ENCODE measurements at places on chromosomes 5 and 9.
A peak's percentile ranks its signal among the peaks of the same experiment; 100 is the strongest.

DNA sequence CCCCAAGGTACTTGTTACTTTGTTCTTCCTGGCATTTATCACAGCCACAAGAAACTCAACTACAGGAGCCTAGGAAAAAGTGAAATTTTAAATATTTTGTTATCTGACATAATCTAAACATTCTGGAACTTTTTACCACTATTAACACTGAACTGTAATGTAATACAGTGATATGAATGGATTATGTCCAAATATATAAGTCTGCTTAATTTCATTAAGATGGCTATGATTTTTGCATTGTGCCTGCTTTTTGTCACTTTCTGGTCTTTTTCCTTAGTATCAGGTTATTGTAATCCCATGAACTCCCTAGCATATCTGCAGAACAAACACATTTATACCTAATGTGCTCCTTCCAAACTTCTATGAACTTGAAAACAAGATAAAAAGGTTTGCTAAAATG lies 35.8 kb downstream of the PJA2 start:
- peaks cover 18% of the 10 kb centered on the region for H3K36me3 ChIP-seq
- H3K27ac ChIP-seq, result no peak overlapping the region
- H3K4me3 ChIP-seq, result no peak overlapping the region
- H3K4me1 ChIP-seq, result peaks cover 27% of the 10 kb centered on the region
- DNase-seq, result no peak
- H3K27me3 ChIP-seq, result no peaks in the 10 kb centered on the region

DNA sequence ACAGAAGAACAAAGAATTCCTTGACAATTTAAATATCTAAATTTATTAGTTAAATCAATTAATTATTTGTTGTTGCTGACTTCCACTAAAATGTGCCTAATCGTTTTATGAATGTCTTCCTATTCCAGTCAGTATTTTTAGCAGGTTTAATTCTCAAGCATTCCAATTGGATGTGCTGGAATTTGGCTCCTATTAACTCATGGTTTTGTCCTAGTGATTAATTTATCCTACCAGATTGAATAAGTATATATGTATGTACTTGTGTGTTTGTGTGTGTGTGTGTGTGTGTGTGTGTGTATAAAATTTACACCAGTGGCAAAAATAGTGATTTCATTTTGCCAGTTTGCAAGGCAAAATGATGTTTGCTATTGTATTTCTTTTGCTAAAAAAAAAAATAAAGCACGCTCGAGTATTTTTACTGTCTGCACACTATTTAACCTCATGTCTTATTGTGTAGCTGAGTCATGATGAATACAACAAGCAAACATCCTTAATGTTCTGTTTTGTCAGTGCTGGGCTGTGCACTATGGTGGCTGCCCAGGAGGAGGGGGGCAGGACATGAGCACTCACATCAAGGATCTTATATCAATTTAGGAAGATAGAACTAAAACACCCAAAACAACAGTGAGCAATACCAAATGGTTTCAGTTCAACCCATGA lies 375.5 kb downstream of the PDE4D start:
- H3K27me3 ChIP-seq, result no peaks in the 10 kb centered on the region
- H3K36me3 ChIP-seq, result no peaks in the 10 kb centered on the region
- no peak overlapping the region for H3K4me3 ChIP-seq
- peak overlapping the region; percentile 48 for H3K27ac ChIP-seq
- no peak for DNase-seq

GRCh38 chr9:100379862-100380261 lies 27.1 kb upstream of the TEX10 start:
- no peak for DNase-seq
- H3K27ac ChIP-seq, result no peak overlapping the region
- no peaks in the 10 kb centered on the region for H3K27me3 ChIP-seq
- no peak overlapping the region for H3K4me3 ChIP-seq
- H3K36me3 ChIP-seq, result no peaks in the 10 kb centered on the region
- no peaks in the 10 kb centered on the region for H3K4me1 ChIP-seq

DNA sequence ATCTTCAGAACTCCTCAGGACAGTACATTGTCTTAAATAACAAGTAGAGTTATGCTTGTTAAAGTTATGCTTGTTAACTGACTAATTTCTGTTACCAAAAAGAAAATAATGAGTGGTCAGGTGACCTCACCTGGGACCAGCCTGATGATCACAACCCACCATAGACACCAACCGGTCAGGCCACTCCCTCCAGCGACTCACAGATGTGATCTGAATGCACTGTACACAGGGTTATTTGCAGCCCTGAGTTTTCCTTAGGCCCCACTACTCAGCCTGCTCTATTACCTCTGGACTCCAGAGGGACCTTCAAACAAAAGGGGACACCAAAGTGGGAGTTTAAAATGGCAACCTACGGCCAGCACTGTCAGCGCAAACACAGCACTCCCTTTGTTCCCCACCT lies 55.3 kb downstream of the ARSB start:
- H3K4me3 ChIP-seq, result no peak overlapping the region
- no peaks in the 10 kb centered on the region for H3K4me1 ChIP-seq
- no peak for DNase-seq
- no peak overlapping the region for H3K27ac ChIP-seq

GRCh38 chr5:163041254-163041653 lies 396.1 kb upstream of the CCNG1 start:
- no peak overlapping the region for H3K4me3 ChIP-seq
- DNase-seq, result no peak
- no peaks in the 10 kb centered on the region for H3K4me1 ChIP-seq
